ENCODE measurements at places on chromosomes 7 and 10.

GRCh38 chr7:1720326-1720725, 50.2 kb downstream of the ELFN1 start:
- no peak for DNase-seq

DNA sequence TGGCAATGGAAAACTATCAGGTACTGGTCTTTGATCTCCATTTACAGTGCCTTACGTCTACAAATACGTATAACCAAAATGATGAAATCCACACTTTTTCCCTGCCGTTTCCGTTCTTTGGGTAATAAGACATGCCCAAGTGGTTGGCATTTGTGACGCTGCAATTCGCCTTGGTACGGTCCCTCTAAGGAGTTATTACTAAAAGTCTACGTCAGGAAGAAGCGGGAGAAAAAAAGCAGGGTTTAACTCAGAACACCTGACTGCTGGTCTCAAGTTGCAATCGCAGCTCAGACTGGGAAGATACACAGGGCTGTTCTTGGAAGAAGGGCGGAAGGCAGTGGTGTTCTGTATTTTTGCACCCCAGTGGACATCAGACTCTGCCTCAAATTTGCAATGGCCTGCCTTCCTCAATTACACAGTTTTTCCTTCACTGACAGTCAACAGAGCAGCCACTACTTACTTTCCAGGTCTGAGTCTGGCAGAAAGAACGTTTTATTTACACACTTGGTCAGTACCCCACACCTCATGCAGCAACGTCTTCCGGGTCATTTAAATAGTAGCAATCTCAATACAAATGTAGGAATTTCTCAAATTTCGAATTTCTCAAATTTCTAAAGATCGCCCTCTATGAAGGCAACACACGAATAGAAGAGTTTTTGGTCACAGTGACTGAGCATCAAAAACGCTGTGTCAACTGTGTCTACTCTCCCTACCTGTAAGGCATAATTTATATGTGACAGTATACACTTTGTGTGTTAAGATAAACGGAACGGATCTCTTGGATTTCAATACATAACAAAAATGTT, 2.1 kb downstream of the BAIAP2L1 start:
- DNase-seq: no peak

DNA sequence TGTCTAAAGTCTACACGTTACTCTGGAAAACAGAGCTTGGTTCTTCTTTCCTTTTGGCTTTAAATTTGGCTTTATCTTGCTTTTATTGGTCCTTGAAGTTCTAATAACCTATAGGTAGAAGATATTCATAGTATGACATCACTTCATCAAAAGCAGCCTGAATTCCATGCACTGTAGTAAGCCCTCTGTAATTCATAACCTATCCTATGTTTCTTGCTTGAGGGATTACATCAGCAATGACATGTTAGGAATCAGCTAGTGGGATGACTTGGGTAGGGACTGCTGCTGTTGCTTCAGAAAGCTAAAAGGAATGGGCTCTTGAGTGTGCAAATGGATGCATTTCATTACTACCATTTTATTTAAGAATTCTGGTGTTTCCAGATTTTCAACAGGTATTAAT, 184.9 kb downstream of the PTEN start:
- DNase-seq: no peak

GRCh38 chr10:28403090-28403489, 100.2 kb upstream of the MPP7 start:
- no peak for DNase-seq

DNA sequence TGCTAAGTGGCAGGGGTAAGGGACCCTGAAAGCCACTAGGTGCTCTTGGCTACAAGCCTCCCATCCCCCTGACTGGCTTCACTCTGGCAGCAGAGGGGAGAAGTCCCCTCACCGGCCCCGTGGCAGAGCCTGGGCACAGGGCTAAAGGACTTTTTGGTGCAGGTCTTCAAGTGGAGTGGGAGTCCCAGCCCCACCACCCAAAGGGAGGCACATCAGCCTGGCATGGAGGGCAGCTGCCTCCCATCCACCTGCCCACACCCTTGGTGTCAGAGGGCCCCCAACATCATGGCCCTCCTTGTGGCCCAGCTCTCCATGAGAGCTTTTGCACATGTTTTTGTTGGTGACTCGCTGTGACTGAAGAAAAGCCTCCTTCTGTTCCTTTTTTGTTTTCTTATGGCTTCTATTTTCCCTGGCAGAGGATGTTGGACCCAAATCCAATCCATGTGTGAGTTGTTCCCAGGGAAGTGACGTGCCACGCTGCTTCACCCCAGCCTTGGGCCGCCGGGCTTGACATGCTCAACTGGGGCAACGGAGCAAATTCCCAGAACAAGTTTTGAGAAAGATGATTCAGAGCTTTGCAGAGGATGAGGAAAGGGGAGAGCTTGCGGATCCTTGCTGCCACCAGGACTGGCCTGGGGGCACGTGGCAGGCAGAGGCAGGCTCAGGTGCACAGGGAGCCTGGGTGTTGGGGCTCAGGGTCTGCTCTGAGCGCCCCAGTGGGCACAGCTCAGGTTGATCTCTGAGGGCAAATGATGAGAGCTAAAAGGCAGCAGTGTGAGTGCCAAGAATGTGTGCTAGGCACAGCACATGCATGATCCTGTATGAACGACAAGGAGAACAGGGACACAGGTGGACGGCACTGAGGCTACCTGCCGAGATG, 1.9 kb upstream of the AEBP1 start:
- DNase-seq: no peak

- DNase-seq: no peak
Measured at GRCh38 chr7:14521183-14521582, 381.4 kb downstream of the DGKB start.

- DNase-seq: no peak
Measured at GRCh38 chr7:30430276-30430675, 48.3 kb downstream of the NOD1 start.

GRCh38 chr7:94236960-94237359, 157.7 kb upstream of the COL1A2 start:
- no peak for DNase-seq

DNA sequence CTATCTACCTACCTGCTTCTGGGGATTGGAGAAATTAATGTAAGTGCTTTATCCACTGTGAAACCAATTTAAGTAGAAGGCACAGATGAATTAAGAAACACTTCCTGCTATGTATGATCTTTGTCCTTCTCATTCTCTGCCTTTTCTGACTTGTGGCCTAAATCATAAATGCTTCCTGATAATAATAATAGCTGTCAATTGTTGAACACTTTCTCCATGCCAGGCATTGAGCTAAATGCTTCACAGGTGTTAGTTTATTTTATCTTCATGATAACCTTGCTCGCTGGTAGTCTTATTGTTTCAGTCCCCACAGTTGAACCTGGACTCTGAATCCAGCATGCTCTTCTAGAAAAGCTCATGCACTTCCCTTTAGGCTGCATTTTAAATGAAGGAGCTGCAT, 75.4 kb downstream of the CHN2 start:
- no peak for DNase-seq

- DNase-seq: no peak
Measured at GRCh38 chr7:53475776-53476175, 440.3 kb downstream of the POM121L12 start.

- no peak for DNase-seq
Measured at GRCh38 chr10:12945690-12946359, 55.7 kb downstream of the CCDC3 start.

GRCh38 chr7:68980011-68980410, 618.3 kb upstream of the AUTS2 start:
- no peak for DNase-seq

DNA sequence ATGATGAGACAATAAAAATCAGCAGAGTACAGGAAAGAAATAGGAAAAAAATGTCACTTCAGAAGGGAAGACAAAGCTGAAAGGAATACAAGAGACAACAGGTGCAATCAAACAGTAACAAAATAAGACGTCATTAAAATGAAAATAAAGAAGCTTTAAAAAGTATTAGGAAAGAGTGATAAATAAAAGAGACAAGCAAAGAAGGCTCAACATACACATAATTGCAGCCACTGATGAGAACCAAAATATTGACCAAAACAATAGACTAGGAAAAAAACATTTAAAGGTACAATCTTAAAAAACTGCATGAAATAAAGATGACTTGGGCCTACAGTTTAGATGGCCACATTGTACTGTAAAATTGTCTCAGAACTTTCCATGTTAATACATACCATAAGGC, 160.5 kb upstream of the MINDY3 start:
- DNase-seq: no peak

DNA sequence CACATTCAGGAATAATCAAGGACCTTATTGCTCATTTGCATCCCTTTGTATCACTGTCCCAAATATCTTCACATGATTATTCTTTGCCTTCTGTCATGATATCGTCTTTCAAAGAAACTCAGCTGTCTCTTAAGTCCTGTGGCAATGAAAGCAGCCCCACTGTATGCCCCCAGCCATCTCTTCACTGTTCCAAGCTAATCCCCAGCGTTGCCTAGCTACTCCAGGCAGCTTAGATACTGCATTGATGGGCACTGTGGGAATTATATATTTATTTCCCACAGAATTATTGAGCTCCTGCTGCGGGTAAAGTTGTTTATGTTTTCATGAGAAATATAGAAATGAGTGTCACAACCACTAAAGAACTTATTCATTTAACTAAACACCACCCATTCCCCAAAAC, 38.8 kb downstream of the SND1 start:
- DNase-seq: no peak

- no peak for DNase-seq
Measured at GRCh38 chr7:150377635-150378034, 1.5 kb upstream of the ZNF775 start.
